ENCODE measurements at places on chromosomes 2 and 18. TPM values are rescaled to one million over a fixed set of nuclear protein-coding genes. Genes with fewer than 3 reads are reported as not detected.
A peak's percentile ranks its signal among the peaks of the same experiment; 100 is the strongest.

DNA sequence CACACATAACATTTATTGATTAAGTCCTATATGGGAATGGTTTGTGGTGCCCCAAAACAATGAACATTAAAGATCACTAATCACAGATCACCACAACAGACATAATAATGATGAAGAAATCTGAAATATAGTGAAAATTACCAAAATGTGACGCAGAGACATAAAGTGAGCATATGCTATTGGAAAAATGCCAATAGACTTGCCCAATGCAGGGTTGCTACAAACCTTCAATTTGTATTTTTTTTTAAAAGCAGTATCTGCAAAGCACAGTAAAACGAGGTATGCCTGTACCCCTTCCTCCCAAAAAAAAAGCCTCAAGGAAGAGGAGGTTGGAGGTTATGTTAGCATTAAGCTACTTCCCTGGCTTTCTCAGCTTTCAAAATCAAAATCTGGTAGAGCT, 131.1 kb downstream of the RBMS1 start:
- no peak for DNase-seq
- H3K27me3 ChIP-seq = no peaks in the 10 kb centered on the region
- no peaks in the 10 kb centered on the region for H3K36me3 ChIP-seq
- no peak overlapping the region for H3K4me3 ChIP-seq
- peaks cover 3% of the 10 kb centered on the region for H3K4me1 ChIP-seq
- no peak overlapping the region for H3K27ac ChIP-seq

GRCh38 chr2:17429130-17429529, 89.1 kb downstream of the RAD51AP2 start:
- no peak overlapping the region for H3K27ac ChIP-seq
- no peak overlapping the region for H3K4me3 ChIP-seq
- H3K4me1 ChIP-seq = no peaks in the 10 kb centered on the region
- H3K36me3 ChIP-seq = no peaks in the 10 kb centered on the region

DNA sequence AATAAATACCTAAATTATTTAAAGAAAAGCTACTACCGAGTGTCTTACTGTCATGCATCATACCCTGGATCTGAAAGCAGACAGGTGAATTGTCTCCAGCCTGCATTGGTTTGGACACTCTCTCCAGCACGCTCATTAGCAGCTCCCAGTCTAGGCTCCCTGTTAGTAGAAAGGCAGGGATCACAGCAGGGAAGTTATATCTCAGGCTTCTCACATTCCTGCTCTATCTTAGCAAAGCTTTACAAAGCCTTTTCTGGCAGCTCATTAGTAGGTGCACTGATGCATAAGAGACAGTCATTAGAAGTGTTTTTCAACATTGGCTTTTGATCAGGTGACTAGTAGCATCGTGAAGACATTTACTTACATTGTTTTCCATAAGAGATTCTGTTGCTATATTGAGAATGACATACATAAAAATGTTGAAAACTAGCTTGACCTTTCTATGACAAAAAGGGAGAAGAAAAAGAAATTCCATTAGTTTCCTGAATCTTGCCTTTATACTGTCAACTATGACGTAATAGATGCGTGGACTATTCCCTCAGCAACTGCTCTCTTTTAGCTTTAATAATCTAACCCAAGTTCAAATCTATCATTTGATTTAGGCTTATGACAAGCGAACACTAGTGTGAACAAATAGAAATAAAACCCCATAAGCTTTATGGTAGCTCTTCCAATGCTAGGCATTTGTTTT, 408.7 kb upstream of the KCNH7 start:
- H3K36me3 ChIP-seq = no peaks in the 10 kb centered on the region
- H3K27me3 ChIP-seq = no peaks in the 10 kb centered on the region
- no peak overlapping the region for H3K27ac ChIP-seq
- DNase-seq = no peak
- no peaks in the 10 kb centered on the region for H3K4me1 ChIP-seq

DNA sequence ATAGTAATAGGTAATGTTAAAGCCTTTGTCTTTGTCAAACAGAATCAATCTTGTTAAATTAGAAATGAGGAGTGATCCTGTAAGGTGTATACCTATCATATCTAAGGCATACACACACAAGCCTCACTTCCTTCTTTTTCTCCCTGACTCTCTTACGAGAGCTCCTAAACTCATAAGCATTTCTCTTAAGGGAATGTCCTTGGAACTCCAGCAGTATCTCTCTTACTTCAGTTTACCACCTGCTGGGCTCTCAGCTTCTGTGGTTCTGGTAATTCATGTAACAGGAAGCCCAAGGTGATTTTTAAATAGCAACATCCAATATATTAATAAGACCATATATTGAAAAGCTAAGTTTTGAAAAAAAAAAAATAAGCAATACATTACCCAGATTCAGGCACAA, 85.9 kb downstream of the UBE2E3 start:
- H3K27ac ChIP-seq = no peak overlapping the region
- H3K36me3 ChIP-seq = peaks cover 2% of the 10 kb centered on the region
- H3K4me3 ChIP-seq = no peak overlapping the region
- no peak for DNase-seq
- no peaks in the 10 kb centered on the region for H3K27me3 ChIP-seq

- H3K27me3 ChIP-seq = peaks cover 6% of the 10 kb centered on the region
- H3K4me3 ChIP-seq = no peak overlapping the region
- no peaks in the 10 kb centered on the region for H3K4me1 ChIP-seq
These were observed 71.5 kb downstream of the CDC42EP3 start for GRCh38 chr2:37599688-37600525.

The PSMA8 gene
- not detected for total RNA-seq

The FABP1 gene
- total RNA-seq = 0.36 TPM

The AGBL5 gene
- total RNA-seq = 55.6 TPM

DNA sequence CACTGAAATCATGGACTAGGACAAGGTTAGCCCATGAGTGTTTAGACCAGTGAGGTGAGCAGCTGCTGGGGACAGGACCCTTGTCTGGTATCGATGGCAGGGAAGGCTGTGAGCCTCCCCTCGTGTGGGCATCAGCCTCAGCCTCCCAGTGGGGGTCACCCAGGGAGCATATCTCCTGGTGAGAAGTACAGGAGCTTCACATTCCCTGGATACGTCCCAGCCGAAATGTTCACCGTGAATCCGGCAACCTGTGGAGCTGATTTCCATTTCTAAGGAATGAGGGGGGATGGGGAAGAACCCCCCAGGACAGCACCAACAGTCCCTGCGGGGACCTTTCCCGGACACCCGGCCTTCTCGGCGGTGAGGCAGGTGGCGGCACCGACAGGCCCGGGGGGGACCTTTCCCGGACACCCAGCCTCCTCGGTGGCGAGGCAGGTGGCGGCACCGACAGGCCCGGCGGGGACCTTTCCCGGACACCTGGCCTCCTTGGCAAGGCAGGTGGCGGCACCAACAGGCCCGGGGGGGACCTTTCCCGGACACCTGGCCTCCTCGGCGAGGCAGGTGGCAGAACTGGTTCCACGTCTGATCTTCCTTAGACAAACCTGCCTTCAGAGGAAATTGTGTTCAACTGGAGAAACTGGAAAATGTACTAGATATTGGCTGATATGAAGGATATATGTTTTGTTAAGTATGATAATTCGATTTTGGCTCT, 21.2 kb downstream of the RTP5 start:
- H3K4me1 ChIP-seq = peaks cover 50% of the 10 kb centered on the region
- no peak overlapping the region for H3K4me3 ChIP-seq
- H3K36me3 ChIP-seq = no peaks in the 10 kb centered on the region
- no peak for DNase-seq
- H3K27me3 ChIP-seq = no peaks in the 10 kb centered on the region

DNA sequence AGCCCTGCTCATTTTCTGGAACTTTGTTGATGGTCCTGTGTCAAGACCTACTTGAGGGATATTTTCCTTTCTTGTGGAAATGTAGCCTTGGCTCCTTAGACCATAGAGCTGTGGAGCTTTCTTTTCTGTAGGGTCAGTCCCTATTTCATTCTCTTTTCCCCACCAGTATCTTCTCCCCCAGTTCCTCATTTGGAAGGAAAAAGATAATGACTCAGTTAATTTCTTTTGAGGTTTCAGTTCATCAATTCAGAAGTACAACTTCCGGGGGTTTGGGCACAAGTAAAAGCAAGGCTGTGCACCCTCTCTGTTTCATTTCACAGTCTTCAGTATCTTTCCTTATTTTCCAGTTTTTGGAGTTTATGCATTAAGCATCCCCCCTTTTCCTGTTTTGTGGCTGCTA, 70.7 kb downstream of the CDC42EP3 start:
- H3K27ac ChIP-seq = no peak overlapping the region
- no peaks in the 10 kb centered on the region for H3K4me1 ChIP-seq
- no peaks in the 10 kb centered on the region for H3K36me3 ChIP-seq
- no peak overlapping the region for H3K4me3 ChIP-seq
- no peak for DNase-seq

GRCh38 chr2:210997373-210997772, 441.0 kb downstream of the CPS1 start:
- DNase-seq = no peak
- no peaks in the 10 kb centered on the region for H3K4me1 ChIP-seq
- no peaks in the 10 kb centered on the region for H3K27me3 ChIP-seq
- H3K27ac ChIP-seq = no peak overlapping the region

The TMSB10 gene
- 1,916 TPM for total RNA-seq

DNA sequence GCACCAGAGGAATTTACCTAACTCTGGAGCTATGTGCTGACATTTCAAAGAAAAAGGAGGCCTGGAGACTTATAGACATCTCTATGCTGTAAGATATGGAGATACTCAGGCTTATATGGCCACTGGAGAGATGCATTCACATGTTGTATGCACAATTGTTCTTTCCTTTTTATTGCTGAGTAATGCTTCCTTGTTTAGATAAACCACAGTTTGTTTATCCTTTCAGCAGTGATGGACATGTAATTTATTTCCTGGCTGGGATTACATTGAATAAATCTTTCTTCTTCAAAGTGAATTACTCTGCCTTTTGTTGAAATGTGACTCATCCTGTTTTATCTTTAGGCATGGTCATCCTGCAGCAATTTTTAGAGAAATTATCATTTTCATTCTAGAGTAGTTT, 716.7 kb upstream of the GCFC2 start:
- no peak overlapping the region for H3K27ac ChIP-seq
- H3K36me3 ChIP-seq = no peaks in the 10 kb centered on the region
- H3K4me3 ChIP-seq = no peak overlapping the region
- H3K27me3 ChIP-seq = no peaks in the 10 kb centered on the region

DNA sequence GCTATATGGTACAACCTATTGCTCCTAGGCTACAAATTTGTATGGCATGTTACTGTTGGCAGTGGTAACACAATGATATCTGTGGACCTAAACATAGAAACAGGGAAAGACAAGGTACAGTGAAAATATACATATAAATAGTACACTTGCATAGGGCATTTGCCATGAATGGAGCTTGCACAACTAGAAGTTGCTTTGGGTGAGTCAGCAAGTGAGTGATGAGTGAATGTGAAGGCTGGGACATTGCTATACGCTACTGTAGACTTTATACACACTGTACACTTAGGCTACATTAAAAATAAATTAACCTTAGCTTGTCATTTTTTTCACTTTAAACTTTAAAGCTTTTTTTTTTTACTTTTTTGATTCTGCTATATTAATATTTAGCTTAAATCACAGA, 500.0 kb upstream of the SETBP1 start:
- H3K4me3 ChIP-seq = no peak overlapping the region
- H3K27me3 ChIP-seq = no peaks in the 10 kb centered on the region
- no peak overlapping the region for H3K27ac ChIP-seq
- H3K4me1 ChIP-seq = no peaks in the 10 kb centered on the region

GRCh38 chr2:25814681-25815080, 63.6 kb downstream of the ASXL2 start:
- H3K27me3 ChIP-seq = no peaks in the 10 kb centered on the region
- H3K27ac ChIP-seq = no peak overlapping the region
- no peak for DNase-seq

- no peak for DNase-seq
- no peaks in the 10 kb centered on the region for H3K4me1 ChIP-seq
- H3K4me3 ChIP-seq = no peak overlapping the region
- no peaks in the 10 kb centered on the region for H3K36me3 ChIP-seq
- H3K27me3 ChIP-seq = no peaks in the 10 kb centered on the region
These were observed 28.0 kb upstream of the SCYGR1 start for GRCh38 chr2:227415538-227416424.

GRCh38 chr2:97671526-97671925, 2.0 kb downstream of the C2orf92 start:
- H3K4me3 ChIP-seq = no peak overlapping the region
- no peaks in the 10 kb centered on the region for H3K27me3 ChIP-seq
- no peak for DNase-seq
- H3K27ac ChIP-seq = no peak overlapping the region

DNA sequence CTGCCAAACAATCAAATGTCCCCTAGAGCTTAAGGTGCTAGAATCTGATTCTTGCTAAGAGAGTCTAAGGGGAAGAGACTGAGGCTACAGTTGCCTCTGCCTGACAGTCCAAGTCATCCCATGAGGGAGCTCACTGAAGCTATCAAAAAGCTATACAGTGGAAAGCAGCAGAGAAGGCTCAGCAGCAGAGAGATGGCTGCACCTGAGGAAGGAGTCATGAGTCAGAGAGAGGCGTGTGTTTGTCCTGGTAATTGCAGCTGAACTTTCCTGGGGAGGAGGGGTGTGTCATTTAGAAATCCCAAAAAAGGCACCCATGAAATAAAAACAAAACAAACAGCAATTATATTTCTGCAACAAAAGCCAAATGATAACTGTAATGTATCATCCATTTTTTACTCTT, 305.2 kb upstream of the UBE2E3 start:
- no peak overlapping the region for H3K27ac ChIP-seq
- no peaks in the 10 kb centered on the region for H3K4me1 ChIP-seq
- no peaks in the 10 kb centered on the region for H3K27me3 ChIP-seq
- no peak overlapping the region for H3K4me3 ChIP-seq
- H3K36me3 ChIP-seq = no peaks in the 10 kb centered on the region

The SCYGR6 gene
- total RNA-seq = not detected

The HOXD3 gene
- total RNA-seq = 1.8 TPM

- H3K27me3 ChIP-seq = no peaks in the 10 kb centered on the region
- H3K36me3 ChIP-seq = no peaks in the 10 kb centered on the region
- H3K27ac ChIP-seq = no peak overlapping the region
- H3K4me3 ChIP-seq = no peak overlapping the region
- peak; percentile 8 for DNase-seq
These were observed 89.0 kb downstream of the MARCHF4 start for GRCh38 chr2:216283038-216283900.

The CLEC4F gene
- not detected for total RNA-seq

GRCh38 chr18:12306752-12307700, 1.0 kb upstream of the TUBB6 start:
- H3K36me3 ChIP-seq = peaks cover 7% of the 10 kb centered on the region
- no peak for DNase-seq
- no peaks in the 10 kb centered on the region for H3K27me3 ChIP-seq
- peaks cover 22% of the 10 kb centered on the region for H3K4me1 ChIP-seq
- peak overlapping the region; percentile 49 for H3K4me3 ChIP-seq

The CDH7 gene
- total RNA-seq = not detected

All from Panc1 (cell line).